Activated CD4-positive, alpha-beta T cell treated with anti-CD3 and anti-CD28 coated beads for 36 hours (primary cell): ENCODE measurements at places on chromosomes 2 and 18. TPM values are rescaled to one million over a fixed set of nuclear protein-coding genes. Genes with fewer than 3 reads are reported as not detected.
A peak's percentile ranks its signal among the peaks of the same experiment; 100 is the strongest.

Gene HSPD1
- total RNA-seq = 872 TPM

GRCh38 chr2:226979004-226979403, 143.2 kb downstream of the RHBDD1 start:
- H3K27me3 ChIP-seq = no peaks in the 10 kb centered on the region
- H3K27ac ChIP-seq = no peak overlapping the region
- no peak overlapping the region for H3K4me3 ChIP-seq
- peaks cover 24% of the 10 kb centered on the region for H3K4me1 ChIP-seq
- no peak for DNase-seq

Gene CLEC4F
- not detected for total RNA-seq

DNA sequence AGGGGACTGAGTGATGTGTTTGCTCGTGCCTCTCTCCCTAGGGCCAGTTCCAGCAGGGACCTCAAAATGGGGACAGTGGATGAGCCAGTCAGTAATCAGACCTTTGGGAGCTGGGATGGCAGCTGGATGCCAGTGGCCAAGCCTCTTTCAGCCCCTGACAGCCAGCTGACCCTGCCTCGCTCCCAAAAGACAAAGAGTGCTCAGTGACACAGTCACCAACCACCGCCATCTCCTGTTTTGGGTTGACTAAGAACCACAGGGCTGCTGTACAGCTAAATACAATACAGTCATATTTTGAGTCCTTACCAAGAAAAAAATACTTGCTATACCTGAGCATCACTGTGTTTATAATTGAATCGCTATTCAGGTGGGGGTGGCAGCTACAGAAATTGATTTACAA, 75.7 kb downstream of the POU3F3 start:
- H3K27me3 ChIP-seq = peaks cover 5% of the 10 kb centered on the region
- no peak overlapping the region for H3K4me3 ChIP-seq
- H3K27ac ChIP-seq = no peak overlapping the region
- H3K4me1 ChIP-seq = peaks cover 2% of the 10 kb centered on the region
- no peaks in the 10 kb centered on the region for H3K36me3 ChIP-seq
- peak; percentile 22 for DNase-seq

DNA sequence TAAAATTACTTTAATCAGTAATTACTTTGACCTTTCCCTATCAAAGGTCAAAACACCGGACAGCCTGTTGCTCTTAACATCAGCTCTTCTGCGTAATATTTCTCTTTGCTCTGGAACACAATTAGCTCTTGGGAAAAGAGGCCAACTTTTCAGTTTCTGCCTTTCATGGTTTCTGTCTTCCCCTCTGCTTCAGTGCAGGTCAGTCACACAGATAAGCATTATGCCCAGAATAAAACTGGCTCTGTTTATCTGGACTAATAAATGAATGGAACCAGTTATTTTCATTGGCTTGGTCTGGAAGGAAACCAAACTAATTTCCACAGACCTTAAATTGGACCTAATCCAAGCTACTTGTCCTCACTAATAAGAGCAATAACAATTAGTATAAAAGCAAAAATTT, 26.2 kb upstream of the GALNT3 start:
- H3K27ac ChIP-seq = no peak overlapping the region
- no peaks in the 10 kb centered on the region for H3K36me3 ChIP-seq
- no peak for DNase-seq
- peaks cover 12% of the 10 kb centered on the region for H3K27me3 ChIP-seq
- no peak overlapping the region for H3K4me3 ChIP-seq

Gene ACP1
- total RNA-seq = 139 TPM
